Stimulated activated CD8-positive, alpha-beta memory T cell treated with anti-CD3 and anti-CD28 coated beads, Interleukin-7, amount 100 ng/mL, for 1 hour (primary cell): ENCODE measurements at places on chromosomes 7 and 10.

DNA sequence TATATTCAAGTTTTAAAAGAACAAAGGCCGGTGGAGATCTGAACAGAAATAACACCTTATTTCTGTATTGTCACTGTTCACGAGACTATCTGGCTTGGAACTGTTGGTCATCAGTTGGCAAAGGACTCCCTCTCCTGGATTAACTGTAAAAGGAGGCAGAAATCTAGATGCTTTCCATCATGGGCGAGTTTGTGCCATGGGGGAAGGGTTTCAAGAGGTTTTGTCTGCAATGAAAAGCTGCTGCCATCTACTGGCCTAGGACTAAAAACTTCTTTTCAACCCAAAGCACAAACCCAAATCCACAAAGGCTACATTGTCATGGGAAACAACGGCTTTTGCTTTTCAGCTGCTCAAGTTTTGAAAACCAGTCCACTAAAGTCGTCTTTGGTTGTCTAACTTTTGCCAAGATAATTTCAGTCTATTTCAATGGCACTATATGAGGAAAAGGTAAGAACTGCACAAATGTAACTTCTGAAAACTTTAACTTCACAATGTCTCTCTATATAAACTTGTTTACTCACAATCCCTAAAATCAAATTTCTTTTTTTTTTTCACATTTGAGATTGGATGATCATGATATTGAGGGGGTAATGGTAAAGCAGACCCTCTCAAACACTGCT is 196.8 kb downstream of the SKAP2 start:
- DNase-seq = no peak

- DNase-seq = no peak
Observed at GRCh38 chr7:159007364-159007995, 137.2 kb downstream of the VIPR2 start.

GRCh38 chr7:155193716-155194115 is 104.0 kb upstream of the INSIG1 start:
- DNase-seq = no peak

DNA sequence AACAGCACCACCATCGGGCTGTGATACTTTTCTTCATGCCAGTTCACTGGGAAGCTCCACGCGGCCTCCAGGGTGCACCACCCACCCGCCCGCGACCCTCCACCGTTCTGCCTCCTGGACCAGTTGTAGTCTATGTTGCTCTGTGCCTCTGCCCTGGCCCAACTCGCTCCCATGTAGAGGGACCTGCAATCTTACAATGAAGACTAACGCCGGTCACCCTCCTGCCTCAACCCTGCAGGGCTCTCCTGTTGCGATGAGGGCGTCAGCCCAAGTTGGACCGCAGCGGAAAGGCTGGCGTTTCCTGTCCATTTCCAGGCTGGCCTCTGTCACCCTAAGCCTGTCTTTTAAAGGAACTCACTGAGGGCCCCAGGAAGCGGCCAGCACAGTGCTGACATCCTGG is 34.9 kb downstream of the IL15RA start:
- no peak for DNase-seq

GRCh38 chr10:60444494-60445064 is 54.9 kb upstream of the ANK3 start:
- no peak for DNase-seq
